ENCODE measurements at places on chromosomes 2 and 18. TPM values are rescaled to one million over a fixed set of nuclear protein-coding genes. Genes with fewer than 3 reads are reported as not detected.

GRCh38 chr2:97661927-97662326, 1.9 kb downstream of the ACTR1B start:
- DNase-seq = no peak

DNA sequence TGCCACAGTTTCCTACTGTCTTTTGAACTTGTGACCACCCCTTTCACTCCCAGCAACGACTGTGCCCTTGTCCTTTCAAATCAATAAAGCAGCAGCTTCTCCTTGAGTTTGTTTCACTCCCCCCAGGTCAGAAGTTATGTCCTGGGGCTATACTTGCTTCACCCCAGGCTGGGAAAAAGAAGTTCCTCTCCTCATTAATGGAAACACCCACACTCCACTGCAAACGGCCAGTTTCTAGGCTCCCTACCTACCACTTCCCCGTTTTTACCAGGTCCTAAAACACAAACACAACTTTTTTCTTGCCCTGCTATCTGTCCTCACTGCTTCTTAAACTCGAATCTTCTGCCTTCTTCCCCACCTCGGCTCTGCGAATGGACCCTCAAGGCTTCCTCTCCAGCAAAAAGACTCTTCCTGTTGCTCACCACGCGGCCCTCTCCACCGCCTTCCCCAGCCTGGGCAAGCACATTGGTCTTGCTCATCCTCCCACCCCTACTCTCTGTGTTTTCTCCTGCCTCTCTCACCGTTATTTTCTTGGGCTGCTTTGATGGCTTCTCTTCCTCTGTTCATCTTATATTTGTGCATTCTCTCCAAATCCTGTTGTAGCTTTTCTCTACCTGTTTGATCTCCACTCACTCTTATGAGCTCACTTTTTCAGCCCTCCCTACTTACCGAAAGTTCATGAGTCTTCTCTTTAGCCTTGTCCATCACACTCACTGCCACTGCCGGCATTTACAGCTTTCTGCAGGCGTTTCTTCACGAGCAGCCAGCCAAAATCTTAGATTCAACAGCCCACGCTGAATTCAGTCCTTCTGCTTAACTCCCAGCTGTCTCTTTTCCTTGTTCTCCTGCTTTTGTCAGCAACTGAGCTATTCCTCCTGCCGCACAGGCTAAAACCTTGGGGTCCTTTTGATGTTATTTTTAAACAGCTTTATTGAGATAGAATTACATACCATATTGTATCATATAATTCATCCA, 7.0 kb upstream of the SP5 start:
- DNase-seq = peak; percentile 29

GRCh38 chr18:32468147-32468845, 2.4 kb downstream of the GAREM1 start:
- DNase-seq = no peak

GRCh38 chr2:161161074-161161706, 962 bp downstream of the TANK start:
- DNase-seq = no peak

DNA sequence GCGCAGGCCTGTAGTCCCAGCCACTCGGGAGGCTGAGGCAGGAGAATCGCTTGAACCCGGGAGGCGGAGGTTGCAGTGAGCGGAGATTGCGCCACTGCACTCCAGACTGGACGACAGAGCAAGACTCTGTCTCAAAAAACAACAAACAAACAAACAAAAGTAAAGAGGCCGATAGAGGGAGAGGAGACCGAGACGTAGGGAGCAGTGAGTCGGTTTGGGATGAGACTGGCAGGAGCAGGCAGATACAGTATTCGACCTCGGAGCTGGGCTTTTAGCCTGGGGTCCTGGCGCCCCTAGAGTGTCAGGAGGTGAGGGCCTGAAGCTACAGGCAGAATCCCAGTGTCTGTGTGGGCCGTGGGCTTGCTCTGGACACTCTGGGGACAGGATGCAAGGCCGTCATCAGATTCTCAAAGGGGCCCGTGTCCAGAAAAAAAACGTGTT, 51.2 kb downstream of the SLC4A1AP start:
- no peak for DNase-seq

DNA sequence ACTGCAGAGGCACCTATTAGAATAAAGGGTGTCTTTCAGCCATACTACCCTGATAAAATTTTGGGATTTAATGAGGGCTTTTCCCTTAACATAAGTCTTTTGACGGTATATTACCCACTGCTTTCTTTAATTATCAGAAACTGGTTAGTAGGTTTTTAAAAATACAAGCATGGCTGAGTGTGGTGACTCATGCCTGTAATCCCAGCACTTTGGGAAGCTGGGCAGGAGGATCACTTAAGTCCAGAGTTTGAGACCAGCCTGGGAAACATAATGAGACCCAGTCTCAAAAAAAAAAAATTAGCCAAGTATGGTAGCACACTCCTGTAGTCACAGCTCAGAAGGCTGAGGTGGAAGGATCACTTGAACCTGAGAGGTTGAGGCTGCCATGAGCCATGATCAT, 16.1 kb downstream of the CPSF3 start:
- DNase-seq = no peak

GRCh38 chr2:241896746-241897201, 27.2 kb downstream of the RTP5 start:
- no peak for DNase-seq

GRCh38 chr2:64201151-64201550, 56.9 kb upstream of the PELI1 start:
- no peak for DNase-seq

DNA sequence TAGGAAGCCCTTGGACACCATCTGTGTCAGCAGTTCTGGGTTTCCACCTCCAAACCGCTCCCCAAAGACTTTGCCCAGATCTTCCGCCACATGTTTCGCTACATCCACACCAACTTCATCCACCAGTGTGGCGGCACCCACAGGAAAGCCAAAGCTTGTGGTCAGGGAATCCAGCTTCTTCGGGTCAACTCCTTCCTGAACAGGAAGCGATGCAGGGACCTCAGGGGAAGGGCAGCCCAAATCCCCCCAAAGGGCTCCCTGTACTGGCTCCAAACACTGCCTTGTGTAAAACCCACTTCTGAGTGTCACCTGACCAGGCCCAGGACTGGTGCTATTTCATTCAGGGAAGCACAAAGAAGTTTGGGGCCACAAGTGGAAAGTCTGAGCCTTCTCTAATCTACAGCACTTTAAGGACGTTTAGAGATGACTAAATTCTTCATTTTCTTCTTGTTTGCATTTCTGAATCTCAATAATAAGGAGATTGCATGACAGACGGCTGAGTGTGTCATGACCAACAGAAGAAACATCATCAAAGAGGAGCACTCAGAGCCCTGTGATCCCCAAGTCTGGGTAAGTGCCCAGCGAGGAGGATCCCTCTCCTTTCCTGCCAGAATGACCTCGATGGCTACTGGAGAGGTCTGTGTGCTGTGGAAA, 20.8 kb downstream of the GAREM2 start:
- DNase-seq = no peak

GRCh38 chr2:46276642-46277041, 20.6 kb upstream of the EPAS1 start:
- DNase-seq = no peak

- no peak for DNase-seq
Observed at GRCh38 chr2:222797261-222797660, 63.6 kb upstream of the ACSL3 start.

GRCh38 chr2:66565291-66565690, 130.4 kb downstream of the MEIS1 start:
- no peak for DNase-seq

DNA sequence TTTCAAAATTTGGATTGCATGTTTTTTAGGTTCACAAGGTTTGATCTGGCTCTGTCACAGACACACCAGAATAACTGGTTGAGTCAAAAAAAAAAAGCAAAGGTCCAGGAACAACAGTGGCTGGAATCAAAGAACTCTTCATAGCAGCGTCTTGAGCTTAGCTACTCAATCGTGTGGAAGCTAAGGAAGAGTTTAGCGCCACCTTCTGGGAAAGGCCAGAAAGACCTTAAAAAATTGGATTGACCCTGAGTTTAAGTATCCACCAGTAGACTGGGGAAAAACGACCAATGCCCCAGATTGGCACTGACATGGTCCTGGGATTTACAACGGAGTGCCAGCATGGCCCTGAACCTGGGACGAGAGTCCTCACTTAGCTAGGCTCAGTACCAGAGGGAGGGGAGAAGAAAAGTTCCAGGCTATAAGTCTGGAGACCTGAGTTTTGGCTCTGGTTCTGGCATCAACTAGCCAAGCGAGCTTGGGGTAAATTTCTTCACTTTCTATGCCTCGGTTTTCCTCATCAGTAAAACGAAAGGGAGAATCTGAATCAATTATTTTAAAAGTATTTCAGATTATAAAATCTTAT, 71.1 kb upstream of the TFCP2L1 start:
- DNase-seq = no peak

DNA sequence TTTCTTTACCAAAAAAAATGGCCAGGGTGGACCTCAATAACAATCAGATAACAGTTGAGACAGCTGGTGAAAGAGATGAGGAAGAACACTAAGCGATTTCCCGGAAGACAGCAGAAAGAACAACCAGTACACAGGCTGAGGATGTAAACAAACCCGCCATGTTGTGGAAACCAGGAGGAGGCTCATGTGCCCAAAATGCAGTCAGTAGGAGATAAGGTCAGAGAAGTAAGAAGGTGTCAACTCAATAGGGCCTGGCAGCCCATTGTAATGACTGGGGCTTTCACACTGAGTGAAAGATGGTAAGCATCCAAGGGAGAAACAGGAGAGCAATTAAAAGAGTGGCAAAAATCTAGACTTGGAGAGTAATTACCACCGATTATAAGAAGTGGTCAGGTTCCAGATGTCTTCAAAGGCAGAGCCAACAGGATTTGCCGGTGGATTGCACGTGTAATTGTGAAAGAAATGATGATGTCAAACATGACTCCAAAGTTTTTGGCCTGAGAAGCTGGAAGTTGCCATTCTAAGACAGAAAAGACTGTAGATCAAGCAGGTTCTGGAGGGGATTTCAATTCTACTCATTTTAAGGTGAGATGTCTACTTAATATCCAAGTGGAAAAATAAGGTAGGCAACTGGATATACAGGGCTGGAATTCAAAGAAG, 77.7 kb upstream of the CYP1B1 start:
- no peak for DNase-seq

DNA sequence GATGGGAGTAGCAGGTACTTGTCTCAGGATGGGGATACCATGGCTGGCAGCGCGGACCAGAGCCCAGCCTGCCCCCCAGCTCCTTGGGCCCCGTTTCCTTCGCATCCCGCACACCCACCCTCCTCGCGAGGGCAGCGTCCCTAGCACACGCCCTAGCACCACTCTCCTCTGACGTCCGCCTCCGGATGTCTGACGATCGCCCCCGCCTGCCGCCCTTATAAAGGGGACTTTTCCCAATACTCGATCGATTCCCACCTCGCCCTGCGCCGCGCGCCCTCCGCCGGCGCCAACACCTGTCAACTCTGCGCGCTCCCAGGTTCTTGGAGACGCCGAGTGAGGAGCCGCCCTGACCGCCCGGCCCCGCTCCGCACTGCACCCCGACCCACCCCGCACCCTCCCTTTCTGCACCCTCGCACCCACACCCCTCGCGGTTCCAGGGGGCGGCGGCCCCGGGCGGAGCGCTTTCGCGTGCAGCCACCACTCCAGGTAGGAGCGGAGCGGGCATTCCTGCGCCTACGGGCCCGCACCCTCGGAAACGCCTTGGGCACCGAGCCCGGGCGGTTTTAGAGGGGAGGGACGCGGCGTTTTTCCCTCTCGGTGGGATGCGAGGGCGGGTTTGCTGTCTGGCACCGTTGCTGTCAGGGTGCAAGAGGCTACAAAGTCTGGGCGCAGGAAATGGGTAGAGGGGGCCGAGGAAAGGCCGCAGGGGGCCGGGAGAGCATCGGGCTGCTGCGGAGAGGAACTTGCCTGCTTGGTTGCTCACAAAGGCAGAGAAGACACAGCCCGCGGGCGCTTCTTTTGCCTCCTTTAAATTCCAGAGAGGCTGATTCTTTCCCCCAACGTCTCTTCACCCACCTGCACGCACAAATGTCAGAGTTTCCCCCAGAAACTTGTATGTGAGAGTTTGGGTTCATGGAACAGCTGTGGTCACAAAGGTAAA, at the start of gene SLC5A7:
SLC5A7 (plus strand) TSS at position 247 of the 940 bp plus-strand sequence. CDS start 1,632 bp downstream, outside the sequence.
- no peak for DNase-seq

DNA sequence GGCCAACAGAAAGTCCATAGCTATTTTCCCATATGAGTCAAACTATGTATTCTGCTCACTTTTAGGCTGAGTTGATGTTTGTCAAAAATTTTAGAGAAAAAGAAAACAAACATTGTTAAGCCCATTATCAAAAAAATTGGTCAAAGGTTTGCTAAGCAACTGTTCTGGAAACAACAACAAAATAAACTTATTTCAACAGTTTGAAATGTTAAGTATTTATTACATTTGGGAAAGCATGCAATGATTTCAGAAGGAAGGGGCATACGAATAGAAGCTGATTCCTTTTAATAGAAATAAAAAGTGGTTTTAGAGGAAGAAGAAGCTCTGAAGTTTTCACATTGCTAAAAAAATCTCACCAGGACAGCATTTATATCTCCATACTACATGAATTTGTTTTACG, 1837.5 kb upstream of the CELF4 start:
- no peak for DNase-seq

- DNase-seq = no peak
Observed at GRCh38 chr2:39492095-39492590, 55.1 kb upstream of the MAP4K3 start.

DNA sequence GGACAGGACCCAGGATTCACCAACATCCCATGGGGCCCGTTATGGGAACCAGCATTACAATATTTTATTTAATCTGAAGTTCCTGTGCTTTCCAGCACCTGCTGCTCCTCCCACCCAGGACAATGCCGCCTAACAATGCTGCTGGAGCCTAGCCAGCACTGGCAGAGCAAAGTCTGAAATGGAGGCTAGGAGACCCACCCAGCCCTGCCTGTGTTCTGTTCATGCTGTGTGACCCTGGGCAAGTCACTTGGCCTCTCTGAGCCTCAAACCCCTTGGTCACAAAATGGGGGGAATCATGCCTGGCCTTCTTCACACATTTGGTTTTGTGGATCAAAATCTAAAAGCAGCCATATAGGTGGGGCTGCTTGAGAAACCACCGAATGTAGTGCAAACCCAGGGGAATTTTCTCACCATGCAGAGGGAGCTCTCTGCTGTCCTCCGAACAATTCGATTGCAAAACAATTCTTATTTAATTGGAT, 38.5 kb upstream of the ODC1 start:
- no peak for DNase-seq

The RRM2 gene
- 5.5 TPM for total RNA-seq

The IL37 gene
- total RNA-seq = not detected

The TMEM37 gene
- 59.4 TPM for total RNA-seq

The ACTG2 gene
- total RNA-seq = 13.7 TPM

The DPP4 gene
- 74.8 TPM for total RNA-seq

The ANKRD29 gene
- 4.9 TPM for total RNA-seq

The ADCYAP1 gene
- 11.1 TPM for total RNA-seq

The DNAJC5G gene
- not detected for total RNA-seq

The SP110 gene
- total RNA-seq = 28.3 TPM

The OBSL1 gene
- 123 TPM for total RNA-seq

Data from kidney (tissue), 22 donors.